ENCODE measurements at places on chromosomes 13 and 19. TPM values are rescaled to one million over a fixed set of nuclear protein-coding genes. Genes with fewer than 3 reads are reported as not detected.

KCTD4 gene
- total RNA-seq: not detected

TEX101 gene
- total RNA-seq: not detected

CLDN10 gene
- total RNA-seq: not detected

SRRM5 gene
- total RNA-seq: not detected

CYP4F12 gene
- total RNA-seq: not detected

CEACAM3 gene
- total RNA-seq: not detected

FSD1 gene
- total RNA-seq: 14.9 TPM

SPRED3 gene
- total RNA-seq: 2.0 TPM

DKKL1 gene
- total RNA-seq: 0.16 TPM

KIR2DL4 gene
- total RNA-seq: not detected

Measured in bronchial smooth muscle cell (primary cell).